ENCODE measurements at places on chromosomes 1 and 21.

- no peak for DNase-seq
These were observed 36.6 kb upstream of the WNT2B start for GRCh38 chr1:112472142-112472541.

GRCh38 chr1:227576189-227576588 is 12.8 kb downstream of the ZNF678 start:
- no peak for DNase-seq

DNA sequence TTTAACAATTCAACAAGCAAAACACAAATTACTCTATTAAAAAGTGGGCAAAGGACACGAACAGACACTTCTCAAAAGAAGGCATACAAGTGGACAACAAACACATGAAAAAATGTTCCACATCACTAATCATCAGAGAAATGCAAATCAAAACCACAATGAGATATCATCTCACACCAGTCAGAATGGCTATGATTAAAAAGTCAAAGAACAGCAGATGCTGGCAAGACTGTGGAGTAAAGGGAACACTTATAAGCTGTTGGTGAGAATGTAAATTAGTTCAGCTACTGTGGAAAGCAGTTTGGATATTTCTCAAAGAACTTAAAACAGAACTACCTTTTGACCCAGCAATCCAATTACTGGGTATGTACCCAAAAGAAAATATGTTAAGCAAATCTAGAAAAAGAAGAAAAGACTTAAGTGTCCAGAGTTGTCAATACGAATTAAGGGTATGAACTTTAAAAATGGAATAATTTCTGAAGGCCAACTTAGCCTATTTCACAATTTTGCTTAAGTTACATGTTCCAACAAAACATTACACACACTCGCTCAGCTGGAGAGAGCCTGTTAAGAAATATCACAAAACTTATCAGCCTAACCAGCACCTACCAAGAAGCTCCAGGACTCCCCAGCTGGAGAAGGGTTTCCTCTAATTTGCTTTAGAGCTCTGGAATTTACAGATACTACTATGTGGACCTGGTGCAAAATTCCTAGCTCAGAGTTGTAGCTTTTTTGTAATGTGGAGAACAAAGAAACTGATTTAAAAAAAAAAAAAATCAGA is 232.1 kb downstream of the DUSP10 start:
- no peak for DNase-seq

DNA sequence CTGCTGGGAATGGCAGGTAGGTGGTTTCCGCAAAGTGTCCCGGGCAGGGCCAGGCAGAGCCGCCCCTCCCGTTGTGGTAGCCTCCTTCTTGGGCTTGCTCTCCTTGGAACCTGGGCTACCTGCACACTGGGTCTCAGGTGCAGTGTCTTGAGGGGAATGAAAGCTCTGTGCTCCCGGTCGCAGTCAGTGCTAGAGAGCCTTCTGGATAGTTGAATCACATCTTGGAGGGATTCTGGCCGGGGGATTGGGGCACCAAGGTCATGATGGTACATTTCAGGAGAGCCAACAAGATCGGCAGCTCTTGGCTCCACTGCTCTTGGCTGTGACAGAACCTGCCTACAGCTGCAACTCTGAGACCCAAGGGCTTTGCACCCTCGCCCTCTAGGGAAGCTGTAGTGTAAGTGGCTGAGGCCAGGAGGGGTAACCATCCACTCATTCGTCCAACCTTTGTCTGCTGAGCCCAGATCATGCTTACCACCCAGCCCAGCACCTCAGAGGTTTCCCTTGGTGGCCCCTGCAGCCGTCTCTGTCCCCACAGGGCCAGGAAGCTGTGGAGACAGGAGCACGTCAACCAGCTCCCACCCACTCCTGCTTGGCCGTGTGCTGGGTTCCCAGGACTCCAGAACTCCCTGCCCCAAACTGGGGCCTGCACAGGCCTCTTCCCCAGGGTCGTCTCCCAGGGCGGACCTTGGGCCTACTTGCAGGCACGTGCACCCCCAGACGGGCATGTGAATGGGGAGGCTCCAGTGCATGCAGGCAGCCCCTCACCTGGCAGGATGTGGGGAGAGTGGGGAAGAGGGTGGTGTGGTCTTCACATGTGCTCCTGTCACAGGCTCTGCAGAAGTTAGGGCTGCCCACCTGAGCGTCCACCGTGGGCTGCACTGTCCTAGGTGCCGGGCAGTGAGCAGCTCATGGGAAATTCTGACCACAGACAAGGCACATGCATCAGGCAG is 40.0 kb downstream of the NTPCR start:
- DNase-seq = no peak

- DNase-seq = no peak
These were observed 129.5 kb upstream of the ERRFI1 start for GRCh38 chr1:8155528-8156186.

DNA sequence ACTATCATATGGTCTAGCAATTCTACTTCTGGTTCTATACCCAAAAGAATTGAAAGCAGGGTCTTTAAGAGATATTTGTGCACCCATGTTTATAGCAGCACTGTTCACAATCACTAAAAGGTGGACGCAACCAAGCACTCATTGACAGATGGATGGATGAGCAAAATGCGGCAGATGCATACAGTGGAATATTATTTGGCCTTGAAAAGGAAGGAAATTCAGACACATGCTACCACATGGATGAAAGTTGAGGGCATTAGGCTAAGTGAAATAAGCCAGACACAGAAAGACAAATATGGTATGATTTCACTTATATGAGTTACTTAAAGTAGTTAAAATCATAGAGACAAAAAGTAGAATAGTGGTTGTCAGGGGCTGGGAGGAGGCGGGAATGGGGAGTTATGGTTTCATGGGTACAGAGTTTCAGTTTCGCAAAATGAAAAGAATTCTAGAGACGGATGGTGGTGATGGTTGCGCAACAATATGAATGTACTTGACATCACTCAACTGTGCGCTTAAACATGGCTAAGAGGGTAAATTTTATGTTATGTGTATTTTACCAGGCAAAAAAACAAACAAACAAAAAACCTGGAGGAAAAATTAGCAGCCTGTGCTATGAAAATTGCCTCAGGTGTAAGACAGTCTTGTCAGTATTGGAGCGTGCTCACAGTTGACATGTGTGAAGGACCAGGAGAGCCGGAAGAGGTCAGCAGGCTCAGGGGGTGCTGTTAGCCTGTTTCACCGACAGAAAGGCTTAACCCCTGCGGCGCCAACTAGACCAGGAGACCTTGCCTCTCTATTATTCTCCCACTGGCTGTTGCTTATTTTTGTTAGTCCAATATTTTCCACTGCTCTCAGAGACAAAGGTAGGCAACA is 26.5 kb downstream of the CD247 start:
- no peak for DNase-seq

DNA sequence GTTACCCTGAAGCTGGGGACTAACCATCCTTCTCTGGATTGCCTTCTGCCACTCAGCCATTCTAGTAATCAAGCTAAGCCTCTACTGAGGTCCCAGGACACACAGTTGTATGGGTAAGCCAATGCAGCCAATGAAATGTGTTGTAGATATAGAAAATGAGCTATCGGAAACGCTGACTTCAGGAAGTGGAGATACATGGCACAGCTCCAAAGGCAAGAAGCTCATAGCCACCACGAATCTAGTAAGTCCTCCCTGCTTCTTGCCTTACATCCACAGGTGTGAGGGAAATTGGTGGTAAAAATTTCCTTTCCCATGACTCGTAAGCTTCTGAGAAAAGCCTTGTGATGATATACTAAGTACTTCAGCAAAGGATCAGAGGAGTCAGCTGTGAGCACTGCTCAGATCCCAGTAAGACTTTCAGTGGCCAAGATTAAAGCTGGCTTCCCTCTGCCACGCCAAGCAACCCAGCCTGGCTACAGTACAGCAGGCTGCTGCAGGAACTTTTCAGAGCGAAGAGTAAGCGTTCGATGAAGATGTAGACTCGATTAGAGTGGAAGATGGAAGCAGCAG is 117.7 kb downstream of the SIM2 start:
- DNase-seq = no peak

DNA sequence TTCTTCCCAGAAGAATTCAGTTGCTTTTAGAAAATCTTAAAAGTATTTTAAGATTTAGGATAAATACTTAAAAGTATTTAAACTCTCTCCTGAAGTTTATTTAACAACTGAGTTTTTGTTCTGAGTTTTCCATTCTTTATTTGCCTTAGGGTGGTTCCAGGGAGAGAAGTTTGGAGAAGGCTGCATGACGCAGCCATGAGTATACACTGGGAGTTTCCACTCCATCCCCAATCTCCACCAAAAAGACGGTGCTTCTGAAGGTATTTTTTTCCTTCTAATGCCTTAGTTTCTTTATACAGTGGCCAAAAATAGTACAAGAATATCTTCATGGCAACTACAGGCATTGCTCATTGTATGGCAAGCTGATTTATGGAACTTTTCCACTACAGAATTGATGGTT is 122.7 kb downstream of the ST6GALNAC5 start:
- DNase-seq = no peak

GRCh38 chr21:43979654-43980053 is 32.5 kb upstream of the TRAPPC10 start:
- DNase-seq = no peak

DNA sequence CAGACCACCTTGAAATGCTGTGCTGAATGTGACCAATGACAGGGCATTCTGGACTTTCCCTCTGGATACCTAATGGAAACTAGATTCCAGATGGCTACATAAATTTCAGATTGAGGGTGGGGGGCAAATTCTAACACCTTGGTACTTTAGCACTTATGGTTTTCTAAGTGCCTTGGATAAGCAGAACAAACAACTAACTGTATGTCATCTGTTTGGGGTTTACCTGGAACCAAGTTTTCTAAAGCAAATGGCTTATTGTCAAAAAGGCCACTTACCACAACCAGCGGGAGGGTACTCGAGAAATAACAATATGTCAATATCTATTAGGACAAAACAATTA is 39.1 kb downstream of the GPR3 start:
- no peak for DNase-seq

GRCh38 chr1:59163268-59164092 is 133.4 kb upstream of the FGGY start:
- no peak for DNase-seq

DNA sequence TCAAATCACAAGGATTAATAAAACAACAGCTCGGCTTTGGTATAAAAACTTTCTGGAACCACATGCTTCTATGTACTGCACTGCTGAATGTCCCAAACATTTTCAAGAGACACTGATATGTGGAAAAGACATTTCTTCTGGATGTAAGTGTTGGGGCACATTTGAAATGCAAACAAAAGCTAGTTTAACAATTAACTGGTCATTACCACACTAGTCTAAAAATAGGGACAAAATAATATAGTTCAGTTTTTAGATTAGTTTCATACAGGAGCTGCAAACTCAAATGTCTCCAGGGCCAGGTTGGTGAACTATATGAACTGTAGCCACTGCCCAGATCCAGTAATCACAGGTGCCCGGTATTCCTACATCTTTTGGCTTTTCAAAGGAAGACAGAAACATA is 3.2 kb downstream of the IL23R start:
- no peak for DNase-seq

- DNase-seq = no peak
These were observed 4.0 kb downstream of the POGK start for GRCh38 chr1:166843322-166843721.
